ENCODE measurements at places on chromosomes 13 and 19.
A peak's percentile ranks its signal among the peaks of the same experiment; 100 is the strongest.

- no peak for DNase-seq
Observed at GRCh38 chr19:5838353-5839064, 993 bp downstream of the FUT6 start.

DNA sequence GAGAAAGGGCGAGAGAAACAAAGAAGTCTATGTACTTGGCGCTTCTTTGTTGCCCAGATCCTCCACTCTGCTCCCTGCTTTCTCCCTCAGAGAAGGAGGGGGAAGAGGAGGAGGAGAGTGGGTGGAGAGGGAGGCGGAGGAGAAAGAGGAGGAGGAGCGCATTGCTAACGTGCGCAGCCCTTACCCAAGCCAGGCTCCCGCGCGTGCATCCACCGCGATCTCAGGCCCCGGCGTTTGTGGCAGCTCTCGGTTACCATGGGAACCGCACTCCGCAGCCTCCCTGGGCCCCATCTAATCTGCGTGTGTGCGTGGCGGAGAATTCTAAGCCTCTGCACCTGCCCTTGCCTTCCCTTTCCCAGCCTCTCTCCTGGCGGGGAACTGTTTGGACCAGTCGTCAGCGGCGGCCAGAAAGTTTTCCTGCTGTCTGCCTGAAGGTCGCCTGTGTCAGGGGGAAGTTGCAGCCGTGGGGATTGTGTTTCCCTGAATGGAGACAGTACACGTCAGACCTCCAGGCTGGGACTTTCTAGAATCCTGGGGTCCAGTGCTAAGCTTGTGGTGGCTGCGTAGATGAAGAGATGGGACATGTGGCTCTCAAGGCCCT, at the start of gene ERICH6B:
ERICH6B (minus strand) TSS at position 239 of the 601 bp plus-strand sequence. CDS start 18,734 bp downstream, outside the sequence.
- peak; percentile 81 for DNase-seq

DNA sequence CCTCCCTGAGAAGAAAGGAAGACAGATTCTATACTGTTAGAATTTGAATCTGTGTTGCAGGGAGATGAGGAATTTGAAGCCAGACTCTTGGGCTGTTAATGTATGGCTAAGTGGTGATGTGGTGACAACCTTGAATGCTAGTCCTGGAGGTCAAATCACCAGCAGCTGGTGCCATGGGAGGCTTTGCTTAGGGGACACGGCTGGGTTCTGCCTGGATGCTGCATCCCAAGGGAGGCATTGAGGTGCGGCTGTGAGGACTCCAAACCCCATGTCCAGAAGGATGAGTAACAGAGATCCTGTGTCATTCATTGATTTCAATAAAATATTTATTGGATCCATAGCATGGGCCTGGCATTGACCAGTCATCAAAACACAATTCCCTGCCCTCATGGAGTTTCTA, 42.3 kb downstream of the RFX2 start:
- no peak for DNase-seq

GRCh38 chr19:53047379-53047778, 2.8 kb downstream of the ERVV-2 start:
- DNase-seq: no peak

DNA sequence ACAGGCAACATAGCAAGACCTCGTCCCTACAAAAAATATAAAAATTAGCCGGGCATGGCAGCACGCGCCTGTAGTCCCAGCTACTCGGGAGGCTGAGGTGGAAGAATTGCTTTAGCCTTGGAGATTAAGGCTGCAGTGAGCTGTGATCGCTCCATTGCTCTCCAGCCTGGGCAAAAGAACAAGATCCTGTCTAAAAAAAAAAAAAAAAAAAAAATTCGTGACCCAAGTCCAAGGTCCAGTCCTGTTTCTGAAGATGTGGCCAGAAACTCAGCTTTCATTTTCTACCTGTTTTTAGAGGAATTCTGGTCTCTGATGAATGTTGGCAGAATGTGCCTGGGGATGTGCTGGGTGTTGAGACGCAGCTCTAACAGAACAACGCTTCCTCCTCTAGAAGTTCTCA, 1.9 kb upstream of the PGPEP1 start:
- no peak for DNase-seq

GRCh38 chr13:85725433-85725832, 73.8 kb downstream of the SLITRK6 start:
- DNase-seq: no peak

- DNase-seq: no peak
Observed at GRCh38 chr19:560121-560520, 12.3 kb upstream of the BSG start.

DNA sequence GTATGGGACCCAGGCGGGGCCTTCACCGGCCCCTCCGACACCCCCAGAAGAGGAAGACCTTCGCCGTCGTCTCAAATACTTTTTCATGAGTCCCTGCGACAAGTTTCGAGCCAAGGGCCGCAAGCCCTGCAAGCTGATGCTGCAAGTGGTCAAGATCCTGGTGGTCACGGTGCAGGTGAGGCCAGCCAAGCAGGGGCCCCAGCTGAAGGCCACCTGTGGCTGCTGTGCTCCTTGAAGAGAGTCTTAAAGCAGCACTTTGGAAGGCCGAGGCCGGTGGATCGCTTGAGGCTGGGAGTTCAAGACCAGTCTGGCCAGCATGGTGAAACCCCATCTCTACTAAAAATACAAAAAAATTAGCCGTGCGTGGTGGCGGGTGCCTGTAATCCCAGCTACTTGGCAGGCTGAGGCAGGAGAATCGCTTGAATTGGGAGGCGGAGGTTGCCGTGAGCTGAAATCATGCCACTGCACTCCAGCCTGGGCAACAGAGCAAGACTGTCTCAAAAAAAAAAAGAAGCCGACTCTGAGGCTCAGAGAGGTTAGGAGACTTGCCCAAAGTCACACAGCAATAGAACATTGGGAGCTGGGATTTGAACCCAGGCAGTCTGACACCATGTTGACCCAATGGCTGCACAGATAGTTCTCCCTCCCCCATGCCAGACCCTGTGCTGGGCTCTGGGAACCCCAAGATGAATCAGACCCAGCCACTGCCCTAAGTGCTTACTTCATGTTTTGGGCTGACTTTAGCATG, 2.7 kb downstream of the MCOLN1 start:
- no peak for DNase-seq

GRCh38 chr13:89763005-89763404, 1584.5 kb upstream of the MIR17HG start:
- DNase-seq: no peak

- no peak for DNase-seq
Observed at GRCh38 chr13:106129273-106129672, 406.2 kb downstream of the EFNB2 start.

GRCh38 chr19:56309511-56310185, 5.0 kb downstream of the ZSCAN5A start:
- peak; percentile 86 for DNase-seq

- no peak for DNase-seq
Observed at GRCh38 chr13:73991384-73991783, 142.8 kb downstream of the KLF12 start.

DNA sequence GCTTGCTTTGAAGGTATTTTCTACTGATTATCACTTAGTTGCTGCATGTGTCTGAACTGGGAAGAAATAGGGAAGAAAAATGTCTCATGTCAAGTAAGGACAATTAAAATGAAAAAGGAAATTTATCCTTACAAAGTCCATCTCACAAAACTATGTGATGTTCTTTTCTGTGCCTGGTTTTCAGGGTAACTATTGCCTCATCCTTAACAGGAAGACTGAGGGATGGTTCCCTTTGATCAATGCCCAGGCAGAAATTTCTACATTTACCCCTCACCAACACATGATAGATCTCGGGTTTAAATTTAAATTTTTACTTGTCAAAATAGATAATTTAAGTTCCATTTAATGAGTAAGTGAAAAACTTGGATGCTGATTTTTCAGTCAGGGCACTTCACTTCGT, 3.9 kb upstream of the FOXO1 start:
- no peak for DNase-seq

GRCh38 chr13:49213539-49213938, 6.6 kb upstream of the MLNR start:
- no peak for DNase-seq

GRCh38 chr13:110790371-110790770, 76.9 kb downstream of the ING1 start:
- no peak for DNase-seq

- no peak for DNase-seq
Observed at GRCh38 chr13:99663908-99664307, 162.6 kb downstream of the TM9SF2 start.

DNA sequence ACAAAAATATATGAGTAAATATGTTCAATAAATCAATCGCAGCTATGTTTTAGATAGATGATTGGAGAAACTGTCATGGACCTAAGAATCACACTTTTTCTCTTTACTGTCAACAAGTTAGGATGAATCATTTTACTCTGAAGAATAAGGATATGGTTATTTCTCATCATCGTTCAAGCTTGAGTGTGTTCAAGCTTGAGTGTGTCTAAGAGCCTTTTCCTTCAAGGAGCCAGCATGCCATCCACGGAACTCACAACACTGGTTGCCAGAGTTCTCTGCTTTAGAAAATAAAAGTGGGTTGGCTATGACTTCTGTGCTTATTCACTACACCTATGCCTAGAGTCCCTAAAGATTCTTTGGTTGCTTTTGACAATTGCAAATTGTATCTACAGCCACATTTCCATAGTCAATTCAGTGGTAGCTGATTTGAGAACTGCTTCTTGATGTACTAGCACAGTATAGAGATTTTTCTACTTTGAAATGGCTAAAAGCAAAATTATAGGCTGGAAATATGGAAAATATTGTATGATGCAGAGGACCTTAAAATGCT, 58.1 kb upstream of the SCEL start:
- no peak for DNase-seq

DNA sequence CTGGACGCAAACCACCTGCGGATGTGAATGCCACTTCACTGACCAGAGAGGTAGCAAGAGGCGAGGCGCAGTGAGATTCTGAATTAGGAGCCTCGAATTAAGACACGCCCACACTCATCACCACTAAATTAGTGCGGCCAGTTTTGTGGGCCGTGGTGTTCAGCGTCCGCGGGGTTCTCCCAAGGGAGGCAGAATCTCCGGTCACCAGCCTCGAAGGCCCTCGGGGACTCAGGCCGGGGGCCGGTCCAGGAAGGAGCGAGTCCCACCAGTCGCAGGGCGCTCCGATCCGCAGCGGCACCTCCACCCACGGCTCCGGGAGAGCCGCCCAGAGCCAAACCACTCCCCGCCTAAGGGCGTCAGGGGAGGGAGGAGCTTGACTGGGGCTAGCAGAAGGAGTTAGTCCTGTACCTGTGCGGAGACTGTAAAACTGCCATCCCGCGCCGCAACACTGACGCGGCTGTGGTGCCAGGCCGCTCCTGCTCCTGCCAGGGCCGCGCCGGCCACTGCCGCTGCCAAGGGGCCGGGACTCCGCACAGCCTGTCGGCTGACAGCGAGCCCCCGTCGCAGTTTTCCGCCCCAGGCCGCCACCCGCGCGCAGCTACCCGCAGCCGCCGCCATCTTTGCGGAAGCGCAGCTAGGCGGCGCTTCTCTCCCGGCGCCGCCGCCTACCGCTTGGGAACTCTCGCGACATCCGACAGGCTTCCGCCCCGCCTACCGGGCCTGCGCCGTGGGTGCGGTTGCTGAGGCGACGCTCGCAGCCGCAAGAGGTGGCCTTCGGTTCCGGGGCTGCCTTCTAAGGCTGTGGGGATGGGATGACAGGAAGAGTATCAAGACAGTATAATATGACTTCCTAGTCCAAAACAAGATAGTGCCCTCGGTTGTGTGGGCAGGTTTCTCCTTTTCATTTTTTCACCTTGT, at the start of gene MICU2:
MICU2 (minus strand) TSS at position 640 of the 918 bp plus-strand sequence; CDS start at position 618, 22 bp downstream.
- DNase-seq: peak; percentile 97

- no peak for DNase-seq
Observed at GRCh38 chr13:99004978-99005377, 27.1 kb upstream of the DOCK9 start.

DNA sequence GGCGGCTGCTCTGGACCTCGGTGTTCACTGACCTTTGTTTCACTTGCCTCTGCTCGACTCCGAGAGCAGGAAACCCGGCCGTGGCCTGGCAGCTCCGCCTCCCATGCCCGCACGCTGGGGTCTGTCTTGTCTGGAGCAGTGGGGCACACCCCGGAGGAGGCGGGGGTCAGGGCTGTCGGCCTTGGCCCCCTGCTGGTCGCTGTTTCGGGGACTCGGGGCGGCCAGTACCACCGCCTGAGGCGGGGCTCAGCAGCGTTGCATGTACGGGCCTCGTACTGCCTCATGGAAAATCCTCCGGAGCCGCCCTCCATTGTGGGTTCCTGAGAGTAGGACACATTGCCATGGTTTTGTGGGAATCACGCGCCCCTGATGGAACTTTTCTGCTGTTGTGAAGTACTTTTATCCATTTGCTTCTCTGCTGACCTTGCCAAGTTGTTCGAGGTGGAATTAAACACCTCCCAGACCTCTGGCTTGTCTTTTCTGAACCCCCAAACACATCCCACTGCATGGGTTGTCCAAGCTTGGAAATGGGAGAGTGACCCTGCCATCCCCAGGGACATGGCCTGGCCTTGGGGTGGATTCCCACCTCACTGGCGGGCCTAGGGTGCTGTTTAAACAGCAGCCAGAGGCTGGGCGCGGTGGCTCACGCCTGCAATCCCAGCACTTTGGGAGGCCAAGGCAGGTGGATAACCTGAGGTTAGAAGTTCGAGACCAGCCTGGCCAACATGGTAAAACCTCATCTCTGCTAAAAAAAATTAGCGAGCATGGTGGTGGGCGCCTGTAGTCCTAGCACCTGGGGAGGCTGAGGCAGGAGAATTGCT, 5.5 kb upstream of the NDUFS7 start:
- DNase-seq: no peak

- peak; percentile 79 for DNase-seq
Observed at GRCh38 chr19:54391589-54392061, 23.6 kb upstream of the TTYH1 start.

- no peak for DNase-seq
Observed at GRCh38 chr13:48890391-48890790, 85.3 kb upstream of the FNDC3A start.

DNA sequence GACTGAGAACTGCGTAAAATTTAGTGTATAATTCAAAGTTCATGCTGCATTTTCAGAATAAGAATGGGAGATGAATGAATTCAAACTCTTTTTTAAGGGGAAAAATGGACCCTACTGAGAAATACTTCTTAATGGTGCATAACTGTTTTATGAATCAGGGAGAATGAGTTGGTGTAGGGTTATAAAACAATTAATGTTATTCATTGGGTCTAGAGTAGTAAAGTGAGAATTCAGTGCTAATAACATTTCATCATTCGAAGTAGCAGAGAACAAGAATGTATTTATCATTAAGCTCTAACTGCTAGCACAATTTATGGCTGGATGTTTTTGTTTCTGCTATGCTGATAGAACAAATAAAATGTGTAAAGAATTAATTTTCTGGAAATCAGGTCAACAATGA, 310.2 kb downstream of the SLITRK5 start:
- DNase-seq: no peak

GRCh38 chr19:2509096-2509495, 33.2 kb downstream of the GADD45B start:
- no peak for DNase-seq

- peak; percentile 44 for DNase-seq
Observed at GRCh38 chr19:47357788-47358680, 8.9 kb downstream of the DHX34 start.

DNA sequence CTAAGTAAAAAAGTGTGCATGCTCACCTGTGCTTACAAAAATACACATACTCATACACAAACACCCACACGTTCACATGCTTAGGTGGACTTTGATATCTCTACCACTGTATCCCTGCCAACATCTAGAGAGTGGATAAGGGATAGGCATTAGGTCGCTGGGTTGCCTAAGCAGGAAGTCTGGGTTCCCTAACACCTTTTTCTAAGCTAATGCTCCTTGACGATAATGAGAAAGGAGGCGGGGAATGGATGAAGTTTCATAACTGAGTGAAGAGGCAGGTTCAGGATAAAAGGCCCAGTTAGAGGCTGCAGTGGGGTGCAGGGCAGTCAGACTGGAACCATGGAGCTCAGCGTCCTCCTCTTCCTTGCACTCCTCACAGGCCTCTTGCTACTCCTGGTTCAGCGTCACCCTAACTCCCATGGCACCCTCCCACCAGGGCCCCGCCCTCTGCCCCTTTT, 41.9 kb upstream of the CYP2A7 start:
- no peak for DNase-seq

GRCh38 chr19:40565910-40566495, 10.7 kb upstream of the SHKBP1 start:
- no peak for DNase-seq

Measured in ELF-1 (cell line).